ENCODE measurements at places on chromosomes 12 and 14. TPM values are rescaled to one million over a fixed set of nuclear protein-coding genes. Genes with fewer than 3 reads are reported as not detected.

The KCNJ8 gene
- not detected for total RNA-seq

GRCh38 chr14:53183056-53183455 is 29.9 kb upstream of the DDHD1 start:
- no peak for DNase-seq
- H3K36me3 ChIP-seq: peaks cover 3% of the 10 kb centered on the region
- no peaks in the 10 kb centered on the region for H3K27me3 ChIP-seq
- H3K4me1 ChIP-seq: no peaks in the 10 kb centered on the region
- H3K4me3 ChIP-seq: no peak overlapping the region
- no peak overlapping the region for H3K27ac ChIP-seq

DNA sequence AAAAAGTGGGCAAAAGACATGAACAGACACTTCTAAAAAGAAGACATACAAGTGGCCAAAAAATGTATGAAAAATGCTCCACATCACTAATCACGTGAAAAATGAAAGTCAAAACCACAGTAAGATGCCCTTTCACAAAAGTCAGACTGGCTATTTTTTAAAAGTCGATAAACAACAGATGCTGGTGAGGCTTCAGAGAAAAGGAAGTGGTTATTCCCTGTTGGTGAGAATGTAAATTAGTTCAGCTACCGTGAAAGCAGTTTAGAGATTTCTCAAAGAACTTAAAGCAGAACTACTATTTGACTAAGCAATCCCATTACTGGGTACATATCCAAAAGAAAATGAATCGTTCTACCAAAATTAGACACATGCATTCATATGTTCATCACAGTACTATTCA is 237.0 kb downstream of the KIF21A start:
- no peak for DNase-seq
- H3K27me3 ChIP-seq: no peaks in the 10 kb centered on the region
- H3K27ac ChIP-seq: no peak overlapping the region
- no peak overlapping the region for H3K4me3 ChIP-seq
- no peaks in the 10 kb centered on the region for H3K4me1 ChIP-seq
- H3K36me3 ChIP-seq: no peaks in the 10 kb centered on the region

- no peak for DNase-seq
- H3K27me3 ChIP-seq: no peaks in the 10 kb centered on the region
- H3K4me3 ChIP-seq: peak overlapping the region; percentile 82
- peaks cover 4% of the 10 kb centered on the region for H3K36me3 ChIP-seq
- H3K4me1 ChIP-seq: peaks cover 72% of the 10 kb centered on the region
- H3K27ac ChIP-seq: peak overlapping the region; percentile 99
Observed at GRCh38 chr14:99207456-99207855, 64.5 kb downstream of the BCL11B start.

GRCh38 chr14:99595034-99595433 is 9.0 kb downstream of the CCDC85C start:
- H3K27ac ChIP-seq: peak overlapping the region; percentile 85
- no peaks in the 10 kb centered on the region for H3K36me3 ChIP-seq
- peak overlapping the region; percentile 57 for H3K4me3 ChIP-seq
- H3K4me1 ChIP-seq: peaks cover 14% of the 10 kb centered on the region
- H3K27me3 ChIP-seq: no peaks in the 10 kb centered on the region

- H3K4me3 ChIP-seq: no peak overlapping the region
- no peak for DNase-seq
- no peaks in the 10 kb centered on the region for H3K27me3 ChIP-seq
- H3K4me1 ChIP-seq: no peaks in the 10 kb centered on the region
- no peak overlapping the region for H3K27ac ChIP-seq
Observed at GRCh38 chr12:128844031-128844635, 9.1 kb upstream of the GLT1D1 start.

DNA sequence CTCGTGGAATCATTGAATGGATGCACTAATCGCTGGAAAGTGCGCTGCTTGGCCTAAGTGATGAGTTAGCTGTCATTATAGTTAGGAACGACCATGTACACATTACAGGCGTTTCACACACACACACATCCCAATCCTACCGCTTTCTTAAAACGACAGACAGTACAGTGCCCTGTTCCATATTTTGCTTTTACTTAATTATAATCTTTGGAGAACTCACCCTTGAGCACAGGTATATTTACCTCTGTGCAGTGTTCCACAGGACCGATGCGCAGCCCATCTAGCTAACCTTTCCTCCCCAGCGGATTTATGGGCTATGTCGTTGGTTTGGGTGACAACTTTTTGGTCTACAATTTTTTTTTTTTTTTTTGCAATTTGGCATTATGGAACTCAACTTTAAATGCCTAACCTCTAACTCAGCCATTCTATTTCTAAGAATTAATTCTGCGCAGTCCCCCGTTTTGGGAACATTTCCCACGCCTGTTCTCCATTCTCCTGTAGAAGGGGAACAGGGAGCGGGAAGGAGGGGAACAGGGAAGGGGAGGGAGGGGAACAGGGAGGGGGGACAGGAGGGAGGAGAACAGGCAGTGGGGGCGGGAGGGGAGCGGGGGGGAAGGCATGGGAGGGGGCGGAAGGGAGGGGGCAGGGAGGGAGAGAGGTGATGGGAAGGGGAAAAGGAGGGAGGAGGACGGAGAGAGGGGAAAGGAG is 663 bp upstream of the ULK1 start:
- H3K4me1 ChIP-seq: peaks cover 13% of the 10 kb centered on the region
- no peaks in the 10 kb centered on the region for H3K36me3 ChIP-seq
- peak overlapping the region; percentile 58 for H3K27ac ChIP-seq

GRCh38 chr14:33834466-33835260 is 116.2 kb downstream of the EGLN3 start:
- H3K36me3 ChIP-seq: no peaks in the 10 kb centered on the region
- no peak overlapping the region for H3K27ac ChIP-seq
- no peaks in the 10 kb centered on the region for H3K27me3 ChIP-seq

Measured in naive thymus-derived CD8-positive, alpha-beta T cell (primary cell).